ENCODE measurements at places on chromosomes 6 and 20.

DNA sequence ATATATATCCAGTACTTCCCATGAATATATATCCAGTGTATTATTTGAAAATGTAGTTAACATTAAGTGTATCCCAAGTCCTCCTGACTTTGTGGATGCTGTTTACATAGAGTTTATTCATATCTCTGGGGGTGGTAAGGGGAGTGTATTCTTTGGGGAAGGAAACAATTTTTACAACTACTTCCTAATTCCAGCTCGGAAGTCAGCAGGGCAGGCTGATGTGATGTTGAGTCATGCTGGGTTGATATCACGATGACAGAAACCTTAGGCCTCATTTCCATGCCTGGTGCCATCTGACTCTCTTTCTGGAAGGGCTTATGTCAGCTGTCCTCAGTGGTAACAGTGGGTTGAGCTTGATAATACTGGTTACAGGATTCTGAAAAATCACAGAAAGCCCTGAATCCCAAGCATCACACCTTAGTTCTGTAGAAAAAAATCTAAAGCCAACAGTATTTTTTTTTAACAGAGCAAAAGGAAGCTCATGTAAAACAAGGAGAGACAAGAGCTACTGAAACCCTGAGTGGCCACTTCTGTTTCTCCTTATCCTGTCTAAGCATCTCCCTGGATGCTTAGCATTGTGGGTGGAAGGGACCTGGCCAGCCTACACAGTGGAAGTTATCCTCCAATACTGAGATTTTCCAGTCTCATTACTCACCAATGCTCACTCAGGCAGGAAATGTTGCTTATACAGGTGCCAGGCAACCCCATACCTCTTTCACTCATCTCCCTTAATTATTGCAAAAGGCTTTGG lies 75.2 kb upstream of the IYD start:
- no peak for DNase-seq

- DNase-seq: no peak
These were observed 172.4 kb downstream of the BCAS1 start for GRCh38 chr20:53897884-53898555.

DNA sequence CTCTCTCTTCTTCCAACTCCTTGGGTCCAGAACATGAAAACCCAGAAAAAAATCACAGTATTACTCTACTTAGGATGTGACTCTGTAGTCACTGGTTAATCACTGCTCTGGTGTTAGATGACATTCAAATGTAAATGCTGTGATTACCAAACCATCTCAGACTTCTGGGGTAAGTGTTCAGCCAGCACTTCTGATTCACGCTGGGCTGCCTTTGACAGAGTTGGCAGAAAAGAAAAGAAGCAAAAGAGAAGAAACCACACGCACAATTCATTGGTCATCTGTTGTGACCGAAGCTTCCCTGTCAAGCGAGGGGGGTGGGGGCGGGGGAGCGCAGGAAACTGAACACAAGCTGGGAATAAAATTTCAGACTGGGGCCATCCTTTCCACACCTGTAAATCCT lies 82.7 kb downstream of the PSMG4 start:
- DNase-seq: no peak

GRCh38 chr6:17902974-17903373 lies 84.5 kb downstream of the KIF13A start:
- no peak for DNase-seq

DNA sequence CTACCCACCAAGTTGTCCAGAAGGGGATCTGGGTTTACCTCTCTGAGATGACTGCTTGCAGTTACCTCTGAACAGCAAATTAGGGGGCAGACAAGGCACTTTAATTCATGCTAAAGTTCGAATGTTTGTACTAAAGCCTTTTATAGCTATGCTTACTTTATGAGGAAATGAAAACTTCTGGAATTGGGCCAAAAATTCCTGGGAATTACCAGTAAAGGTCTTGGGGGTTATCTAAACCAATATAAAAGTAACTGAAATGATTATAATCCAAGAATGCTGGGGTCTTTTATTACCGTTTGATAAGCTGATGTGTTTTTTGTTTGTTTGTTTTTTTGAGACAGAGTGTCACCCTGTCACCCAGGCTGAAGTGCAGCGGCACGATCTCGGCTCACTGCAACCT lies 7.9 kb upstream of the LZTS3 start:
- no peak for DNase-seq

GRCh38 chr20:63457737-63458136 lies 14.7 kb downstream of the KCNQ2 start:
- DNase-seq: no peak

GRCh38 chr6:32355018-32355417 lies 16.7 kb downstream of the TSBP1 start:
- DNase-seq: no peak

DNA sequence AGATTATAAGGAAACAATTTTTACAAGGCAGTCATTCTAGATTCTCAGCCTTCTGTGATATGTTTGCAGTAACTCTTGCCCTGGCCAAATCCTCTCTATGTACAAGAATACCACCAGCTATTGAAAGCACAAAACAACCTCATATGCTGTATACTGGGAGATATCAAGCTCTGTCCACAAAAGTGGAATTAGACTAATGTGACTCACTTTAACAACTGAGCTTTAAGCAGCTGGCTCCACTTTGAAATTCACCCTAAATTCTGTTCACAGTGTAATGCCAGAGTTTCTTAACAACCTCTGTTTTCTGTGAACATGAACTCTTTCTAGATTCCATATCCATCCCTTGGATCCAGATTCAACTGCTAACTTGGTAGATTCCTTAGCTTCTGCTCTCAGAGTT lies 47.6 kb downstream of the CHD6 start:
- DNase-seq: no peak

GRCh38 chr6:131042664-131043063 lies 20.4 kb downstream of the EPB41L2 start:
- DNase-seq: no peak

- DNase-seq: no peak
These were observed 47.2 kb downstream of the KIF13A start for GRCh38 chr6:17940151-17940792.

- DNase-seq: no peak
These were observed 56.1 kb downstream of the KIAA0408 start for GRCh38 chr6:127402890-127403617.

- DNase-seq: no peak
These were observed 91.4 kb downstream of the PLCB4 start for GRCh38 chr20:9160331-9160730.

GRCh38 chr6:45637611-45638257 lies 260.0 kb upstream of the SUPT3H start:
- DNase-seq: no peak

DNA sequence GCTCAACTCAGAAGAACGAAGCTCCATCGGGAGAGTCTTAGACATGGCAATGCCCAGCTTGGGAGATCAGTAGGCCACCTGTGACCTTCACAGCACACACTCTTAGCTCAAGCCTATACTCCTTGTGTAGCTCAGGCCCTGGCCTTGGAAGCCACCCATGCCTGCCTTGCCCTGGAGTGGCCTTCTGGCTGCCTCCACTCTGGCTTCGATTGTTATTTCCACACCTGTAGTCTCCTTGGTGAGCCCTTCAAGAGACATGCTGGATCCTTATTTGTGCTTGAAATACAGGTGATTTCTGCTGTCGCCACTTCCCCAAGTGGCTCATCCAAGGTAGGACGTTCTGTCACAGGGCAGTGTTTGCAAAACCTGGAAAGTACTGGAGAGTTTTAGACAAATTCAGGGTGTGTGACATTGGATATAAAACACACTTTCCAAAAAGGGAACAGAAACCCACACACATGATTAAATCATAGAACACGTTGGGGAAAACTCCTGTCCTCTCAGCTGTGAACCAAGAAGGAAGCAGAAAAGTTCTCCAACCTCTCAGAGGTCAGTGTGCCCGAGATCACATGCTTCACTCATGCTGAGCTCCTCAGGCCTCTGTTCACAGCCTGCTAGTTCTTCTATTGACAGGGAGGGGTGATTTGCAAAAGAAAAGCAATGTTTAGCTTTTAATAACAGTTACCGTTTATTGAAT lies 391.8 kb downstream of the CDC5L start:
- no peak for DNase-seq

DNA sequence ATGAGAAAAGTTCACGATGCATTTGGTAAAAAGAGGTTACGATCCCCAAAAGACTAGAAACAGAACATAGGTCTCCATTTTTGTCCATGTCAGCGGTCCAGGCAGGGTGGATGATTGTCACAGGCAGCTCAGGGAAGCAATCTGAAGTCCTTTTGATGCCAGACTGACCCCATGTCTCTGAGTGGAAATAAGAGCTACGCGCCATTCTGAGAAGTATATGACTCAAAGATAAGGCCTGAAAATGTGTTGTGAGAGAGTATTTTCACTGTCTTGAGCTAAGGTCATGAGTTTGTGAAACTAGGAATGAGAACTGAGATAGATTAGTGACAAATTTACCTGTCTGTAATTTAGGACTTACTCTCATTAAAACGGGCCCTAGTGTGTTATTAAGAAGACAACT lies 69.5 kb downstream of the LYRM4 start:
- DNase-seq: no peak

GRCh38 chr6:16338577-16339264 lies 100.3 kb downstream of the GMPR start:
- no peak for DNase-seq

DNA sequence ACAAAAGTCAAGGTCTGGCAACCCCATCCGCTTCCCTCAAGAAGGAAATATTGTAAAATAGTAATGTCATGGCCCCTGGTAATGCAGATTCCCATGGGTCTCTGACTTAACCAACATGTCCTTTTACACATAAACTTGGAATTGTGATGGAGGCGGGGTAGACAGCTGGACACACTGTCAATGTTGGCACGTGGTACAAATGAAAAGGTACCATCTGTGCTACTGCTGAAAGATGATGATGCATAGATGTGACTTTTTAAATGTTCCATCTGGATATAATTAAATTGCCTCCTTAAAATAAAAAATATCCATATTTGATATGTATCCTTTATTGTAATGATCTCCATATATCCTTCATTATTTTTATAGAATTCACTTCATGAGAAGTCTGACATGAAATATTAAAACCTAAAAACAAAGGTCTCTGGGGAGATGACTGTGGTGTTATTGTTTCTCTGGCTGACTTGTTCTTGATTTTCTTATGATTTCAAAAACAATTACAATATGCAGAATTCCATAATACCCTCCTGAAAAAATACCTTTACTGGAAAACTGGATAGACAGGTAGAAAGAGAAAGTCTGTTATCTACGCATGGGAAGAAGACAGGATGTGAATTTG lies 104.5 kb downstream of the MKKS start:
- no peak for DNase-seq

DNA sequence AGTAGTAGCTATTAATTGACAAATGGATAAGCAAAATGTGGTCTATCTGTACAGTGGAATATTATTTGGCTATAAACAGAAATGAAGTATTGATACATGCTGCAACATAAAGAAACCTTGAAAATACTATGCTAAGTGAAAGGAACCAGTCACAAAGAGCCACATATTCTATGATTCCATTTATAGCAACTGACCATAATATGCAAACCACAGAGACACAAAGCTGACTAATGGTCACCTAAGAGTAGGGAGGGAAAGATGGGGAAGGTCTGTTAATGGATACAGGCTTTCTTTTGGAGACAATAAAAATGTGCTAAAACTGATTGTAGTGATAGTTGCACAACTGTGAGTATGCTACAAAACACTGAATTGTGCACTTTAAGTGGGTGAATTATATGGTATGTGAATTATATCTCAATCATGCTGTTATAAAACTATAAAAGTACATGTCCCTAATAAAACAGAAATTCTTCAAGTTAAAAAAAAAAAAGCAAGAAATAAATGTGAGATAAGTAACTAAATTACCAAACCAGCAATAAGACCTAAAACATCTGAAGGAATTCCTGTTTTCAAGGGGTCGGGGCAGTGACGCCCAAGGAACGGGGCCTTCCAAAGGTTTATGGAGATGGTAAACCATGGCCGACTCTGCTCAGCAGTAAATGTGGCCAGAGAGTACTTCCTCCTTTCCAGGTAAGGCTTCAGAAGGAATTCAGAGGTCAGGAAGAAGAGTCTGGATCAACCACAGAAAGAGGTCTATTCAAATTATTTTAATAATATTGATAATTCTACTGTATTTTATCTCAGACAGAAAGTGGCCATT lies 75.4 kb downstream of the ARHGAP18 start:
- no peak for DNase-seq

DNA sequence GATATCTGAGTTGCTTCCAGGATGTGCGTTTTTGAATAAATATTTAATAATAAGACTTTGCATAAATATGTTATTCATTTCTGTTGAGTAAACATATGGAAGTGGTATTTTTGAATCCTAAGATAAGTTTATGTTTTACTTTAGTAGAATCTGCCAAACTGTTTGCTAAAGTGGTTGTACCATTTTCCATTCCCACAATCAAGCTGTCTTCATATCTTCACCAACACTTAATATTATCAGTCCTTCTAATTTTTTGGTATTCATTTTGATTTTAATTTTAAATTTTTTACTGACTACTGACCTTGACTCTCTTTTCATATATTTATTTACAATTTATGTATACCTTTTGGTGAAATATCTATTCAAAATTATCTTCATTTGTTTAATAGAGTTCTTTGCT lies 293.9 kb upstream of the PTCHD4 start:
- DNase-seq: no peak

DNA sequence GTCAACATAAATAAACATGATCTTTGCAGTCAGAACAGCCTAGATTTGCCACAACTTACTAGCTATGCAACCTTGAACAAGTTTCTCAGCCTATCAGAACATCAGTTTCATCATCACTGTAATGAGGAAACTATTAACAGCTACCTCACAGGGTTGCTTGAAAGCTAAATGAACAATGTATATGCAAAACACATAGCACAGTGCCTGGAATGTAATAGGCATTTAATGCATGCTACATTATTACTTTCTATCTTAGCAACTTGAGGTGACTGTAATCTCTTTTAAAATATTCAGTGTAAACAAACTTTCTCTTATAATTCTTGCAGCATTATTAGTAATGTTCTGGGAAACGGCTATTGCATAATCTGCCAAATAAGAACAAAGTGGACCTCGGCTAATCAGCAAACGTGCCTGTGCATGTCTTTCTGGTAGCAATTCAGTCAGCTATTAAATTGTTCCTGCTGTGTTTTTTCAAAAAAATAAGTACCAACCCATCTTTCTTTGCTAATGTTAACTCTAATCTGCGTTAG lies 61.5 kb downstream of the SYNE1 start:
- no peak for DNase-seq

DNA sequence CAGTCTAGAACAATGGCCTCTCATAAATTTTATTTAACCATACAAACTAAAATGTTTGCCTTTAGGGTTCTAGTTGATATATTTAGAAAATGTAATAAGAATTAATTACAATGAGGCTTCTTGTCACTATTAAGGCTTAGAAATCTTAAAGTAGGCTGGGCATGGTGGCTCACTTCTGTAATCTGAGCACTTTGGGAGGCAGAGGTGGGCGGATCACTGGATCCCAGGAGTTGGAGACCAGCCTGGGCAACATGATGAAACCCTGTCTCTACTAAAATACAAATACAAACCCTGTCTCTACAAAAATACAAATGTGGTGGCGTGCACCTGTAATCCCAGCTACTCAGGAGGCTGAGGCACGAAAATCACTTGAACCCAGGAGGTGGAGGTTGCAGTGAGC lies 99.0 kb upstream of the ADGRF1 start:
- no peak for DNase-seq

All from stimulated activated CD4-positive, alpha-beta T cell treated with anti-CD3 and anti-CD28 coated beads, TNF-alpha, amount 100 ng/mL, for 24 hours (primary cell).